ENCODE measurements at places on chromosomes 12 and 14. TPM values are rescaled to one million over a fixed set of nuclear protein-coding genes. Genes with fewer than 3 reads are reported as not detected.

GRCh38 chr12:72723732-72724131, 451.6 kb downstream of the TRHDE start:
- DNase-seq = no peak

GRCh38 chr12:91896286-91897024, 249.2 kb downstream of the BTG1 start:
- DNase-seq = no peak

- DNase-seq = no peak
Measured at GRCh38 chr12:65956056-65956738, 131.9 kb downstream of the HMGA2 start.

GRCh38 chr14:56189307-56189706, 71.1 kb downstream of the PELI2 start:
- DNase-seq = peak; percentile 66

DNA sequence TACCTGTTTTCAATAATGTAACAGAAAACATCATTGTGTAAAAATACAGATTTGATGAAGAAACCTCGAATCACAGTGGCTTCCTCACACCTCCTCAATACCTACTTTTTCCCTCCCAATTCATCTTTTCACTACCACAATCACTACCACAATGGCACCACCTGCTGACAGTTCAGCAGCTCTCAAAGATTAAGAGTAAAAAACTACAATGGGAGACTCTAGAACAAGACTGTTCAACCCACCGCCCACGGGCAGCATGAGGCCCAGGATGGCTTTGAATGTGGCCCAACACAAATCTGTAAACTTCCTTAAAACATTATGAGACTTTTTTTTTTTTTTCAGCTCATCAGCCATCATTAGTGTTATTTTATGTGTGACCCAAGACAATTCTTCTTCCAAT, 15.2 kb downstream of the MED6 start:
- DNase-seq = peak; percentile 5

DNA sequence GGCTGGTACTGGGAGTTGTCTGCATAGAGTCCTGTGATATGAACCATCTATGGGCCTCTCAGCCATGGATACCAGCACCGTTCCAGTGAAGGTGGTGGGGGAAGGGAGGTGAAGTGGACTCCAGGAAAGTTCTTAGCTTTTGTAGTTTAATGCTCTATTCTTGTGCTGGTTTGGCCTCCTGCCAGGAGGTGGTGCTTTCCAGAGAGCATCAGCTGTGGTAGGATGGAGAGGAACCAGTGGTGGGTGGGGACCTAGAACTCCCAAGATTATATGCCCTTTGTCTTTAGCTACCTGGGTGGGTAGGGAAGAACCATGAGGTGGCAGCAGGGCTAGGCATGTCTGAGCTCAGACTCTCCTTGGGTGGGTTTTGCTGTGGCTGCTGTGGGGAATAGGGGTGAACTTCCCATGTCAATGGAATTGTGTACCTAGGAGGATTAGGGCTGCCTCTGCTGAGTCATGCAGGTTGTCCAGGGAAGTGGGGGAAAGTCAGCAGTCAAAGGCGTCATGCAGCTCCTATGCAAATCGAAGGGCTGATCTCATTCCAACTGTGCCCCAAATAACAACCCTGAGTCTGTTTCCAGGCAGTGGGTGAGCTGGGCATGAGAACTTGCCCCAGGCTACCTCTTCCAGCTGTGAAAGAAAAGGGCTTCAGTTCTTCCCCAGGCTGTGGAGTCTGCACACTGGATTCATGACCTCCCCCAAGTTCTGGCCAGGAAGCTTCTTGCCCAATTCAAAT, 14.2 kb downstream of the GZMH start:
- peak; percentile 53 for DNase-seq

DNA sequence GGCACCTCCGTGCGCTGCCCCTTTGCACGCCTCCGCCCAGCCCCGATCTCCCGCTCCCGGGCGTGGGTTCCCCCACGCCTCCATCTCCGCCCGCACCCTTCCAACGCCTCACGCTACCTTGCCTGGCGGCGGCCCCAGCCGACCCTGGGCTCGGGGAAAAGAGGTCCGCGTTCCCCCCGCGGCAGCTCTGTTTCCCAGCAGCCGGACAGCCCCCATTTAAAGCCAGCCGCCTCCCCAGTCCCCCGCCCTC, at the start of gene PRIMA1:
Gene PRIMA1 (minus strand): TSS at position 193 of the 250 bp plus-strand sequence. CDS start 767 bp downstream, outside the sequence.
- DNase-seq = no peak

- no peak for DNase-seq
Measured at GRCh38 chr12:870378-870777, 79.1 kb downstream of the RAD52 start.

Gene TOMM20L
- not detected for total RNA-seq

Gene FERMT2
- total RNA-seq = 84.1 TPM

Gene RPS6KA5
- total RNA-seq = 1.7 TPM

Gene TAS2R9
- total RNA-seq = not detected

Gene UBE2N
- total RNA-seq = 160 TPM

Gene KRT80
- total RNA-seq = 2.1 TPM
